ENCODE measurements at places on chromosomes 5 and 9. TPM values are rescaled to one million over a fixed set of nuclear protein-coding genes. Genes with fewer than 3 reads are reported as not detected.

The TMEM174 gene
- not detected for total RNA-seq

The PCDHB13 gene
- 1.0 TPM for total RNA-seq

The TNPO1 gene
- 118 TPM for total RNA-seq

The EFNA5 gene
- 6.4 TPM for total RNA-seq

The PHYHD1 gene
- total RNA-seq = 11.9 TPM

The CACNA1B gene
- total RNA-seq = 0.13 TPM

The SLC36A2 gene
- not detected for total RNA-seq

The FOXD4 gene
- 0.24 TPM for total RNA-seq

The SPINK1 gene
- total RNA-seq = 0.26 TPM

The GABRA1 gene
- not detected for total RNA-seq

The TMEM232 gene
- total RNA-seq = 0.24 TPM

The LCN15 gene
- total RNA-seq = not detected

The SLC6A19 gene
- total RNA-seq = not detected

The SLC44A1 gene
- total RNA-seq = 23.4 TPM

The PDCD1LG2 gene
- total RNA-seq = 4.7 TPM

The SAXO1 gene
- total RNA-seq = not detected

The PPP3R2 gene
- not detected for total RNA-seq

The INSL4 gene
- not detected for total RNA-seq

The EDIL3 gene
- total RNA-seq = 60.1 TPM

The OMD gene
- total RNA-seq = not detected

The WDR31 gene
- 0.91 TPM for total RNA-seq

The SGCD gene
- 7.0 TPM for total RNA-seq

The PLAC8L1 gene
- not detected for total RNA-seq

The SLC45A2 gene
- total RNA-seq = not detected

The FCN2 gene
- total RNA-seq = not detected

Data from epithelial cell of alveolus of lung (primary cell).